ENCODE measurements at places on chromosomes 6 and 20. TPM values are rescaled to one million over a fixed set of nuclear protein-coding genes. Genes with fewer than 3 reads are reported as not detected.

The CST5 gene
- polyA plus RNA-seq, result not detected

The GRIK2 gene
- not detected for polyA plus RNA-seq

The FABP7 gene
- polyA plus RNA-seq, result not detected

The IL17A gene
- polyA plus RNA-seq, result not detected

The SAYSD1 gene
- polyA plus RNA-seq, result 8.0 TPM

The COL19A1 gene
- 4.3 TPM for polyA plus RNA-seq

The CNR1 gene
- 4.5 TPM for polyA plus RNA-seq

The LBP gene
- not detected for polyA plus RNA-seq

The TFAP2A gene
- polyA plus RNA-seq, result 0.36 TPM

The TNF gene
- polyA plus RNA-seq, result 54.6 TPM

The KATNA1 gene
- polyA plus RNA-seq, result 34.1 TPM

The PPDPF gene
- 42.9 TPM for polyA plus RNA-seq

DNA sequence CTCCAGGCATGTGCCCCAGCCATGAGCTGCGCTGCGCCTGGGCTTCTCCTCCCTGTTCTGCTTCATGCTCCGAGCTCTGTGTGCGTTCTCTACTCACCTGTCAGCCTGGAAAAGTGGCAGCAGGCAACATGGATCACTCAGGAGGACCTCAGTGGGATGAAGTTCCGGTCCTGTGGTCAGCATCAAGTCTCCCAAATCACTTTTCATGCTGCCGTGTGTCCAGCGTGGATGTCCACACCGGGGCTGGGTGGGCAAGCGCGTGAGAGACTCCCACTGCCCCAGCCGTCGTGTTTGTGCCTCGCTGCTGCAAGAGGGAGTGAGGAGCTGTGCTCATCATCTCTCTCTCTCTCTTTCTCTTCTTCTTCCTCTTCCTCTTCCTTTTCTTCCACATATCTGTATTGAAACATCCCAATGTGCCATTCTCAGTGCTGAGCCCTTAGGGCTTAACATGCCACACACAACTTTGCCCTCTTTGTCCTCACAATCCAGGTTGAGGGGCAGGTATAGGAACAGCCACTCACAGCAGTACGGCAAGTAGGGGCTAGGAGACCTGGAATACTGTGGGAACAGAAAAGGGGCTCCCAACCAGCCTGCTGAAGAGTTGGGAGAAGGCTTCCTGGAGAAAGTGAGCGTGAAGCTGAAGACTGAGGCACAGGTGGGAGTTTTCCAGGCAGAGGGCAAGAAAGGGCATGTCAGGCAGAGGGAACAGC, 3.8 kb upstream of the PDYN start:
- no peak for DNase-seq

GRCh38 chr6:149043476-149044130, 273.9 kb upstream of the TAB2 start:
- DNase-seq, result no peak

- DNase-seq, result no peak
Measured at GRCh38 chr6:141398949-141399348, 733.8 kb upstream of the GJE1 start.

GRCh38 chr6:78533426-78533825, 333.9 kb upstream of the IRAK1BP1 start:
- no peak for DNase-seq

DNA sequence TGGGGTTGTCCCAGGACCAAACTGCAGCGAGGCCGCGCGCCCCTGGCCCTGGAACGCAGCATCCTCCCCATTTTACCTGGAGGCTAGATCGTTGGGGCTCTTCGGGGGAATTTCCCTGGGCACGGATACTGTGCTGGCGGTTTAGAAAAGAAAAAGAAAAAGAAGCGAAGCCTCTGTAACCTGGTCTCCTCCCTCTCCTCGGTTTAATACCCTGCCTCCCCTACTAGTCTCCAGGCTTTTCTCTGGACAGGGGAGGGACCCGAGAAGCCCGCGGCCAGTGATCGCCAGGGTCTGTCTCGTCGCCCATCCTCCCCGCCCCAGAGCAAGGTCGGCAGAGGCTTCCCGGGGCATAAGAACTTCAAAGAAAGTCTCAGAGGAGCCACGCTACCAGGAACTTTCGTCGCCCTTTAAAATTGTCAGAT, 6.1 kb upstream of the LAMP5 start:
- DNase-seq, result no peak

DNA sequence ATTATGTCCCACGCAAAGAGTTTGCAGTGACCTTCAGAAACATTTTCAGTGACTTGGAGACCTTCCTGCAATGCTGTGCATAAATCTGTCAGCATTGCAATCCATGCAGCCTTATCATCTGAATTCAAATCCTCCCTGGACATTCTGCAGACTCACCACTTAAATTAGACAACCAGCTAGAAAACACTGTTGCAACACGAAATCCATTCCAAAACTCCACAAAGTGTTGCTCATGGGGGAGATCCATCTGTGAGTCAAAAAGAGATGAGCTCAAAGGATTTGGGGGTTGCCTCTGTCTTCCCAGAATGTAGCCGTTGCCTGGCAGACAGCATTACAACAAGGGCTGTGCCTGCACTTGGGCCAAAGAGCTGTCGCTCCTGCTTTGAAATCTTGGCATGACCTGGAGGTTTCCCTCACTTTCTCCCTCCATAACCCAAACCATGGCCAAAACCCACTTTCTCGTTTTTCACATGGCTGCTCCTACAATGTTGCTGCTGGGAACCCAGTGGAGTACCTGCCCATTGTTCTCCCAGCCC, 163.5 kb upstream of the CDYL start:
- no peak for DNase-seq

DNA sequence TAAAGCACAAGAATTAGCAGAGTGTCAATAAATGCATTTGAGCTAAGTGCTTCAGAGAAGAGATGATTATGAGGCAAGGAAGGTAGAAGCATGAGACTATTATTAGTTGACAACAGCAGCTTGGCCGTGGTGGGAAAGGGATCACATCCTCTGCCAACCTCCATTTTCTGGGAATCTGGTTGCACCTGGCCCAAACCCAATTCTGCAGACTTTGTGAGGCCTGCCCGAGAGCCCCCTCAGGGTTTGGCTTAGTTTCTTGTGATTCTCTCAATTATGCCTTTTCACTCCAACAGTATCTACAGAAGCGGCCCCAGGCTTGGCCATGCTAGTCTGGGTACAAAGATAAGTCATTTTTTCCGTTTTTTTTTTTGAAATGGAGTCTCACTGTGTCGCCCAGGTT, 111.0 kb upstream of the B3GAT2 start:
- DNase-seq, result no peak

DNA sequence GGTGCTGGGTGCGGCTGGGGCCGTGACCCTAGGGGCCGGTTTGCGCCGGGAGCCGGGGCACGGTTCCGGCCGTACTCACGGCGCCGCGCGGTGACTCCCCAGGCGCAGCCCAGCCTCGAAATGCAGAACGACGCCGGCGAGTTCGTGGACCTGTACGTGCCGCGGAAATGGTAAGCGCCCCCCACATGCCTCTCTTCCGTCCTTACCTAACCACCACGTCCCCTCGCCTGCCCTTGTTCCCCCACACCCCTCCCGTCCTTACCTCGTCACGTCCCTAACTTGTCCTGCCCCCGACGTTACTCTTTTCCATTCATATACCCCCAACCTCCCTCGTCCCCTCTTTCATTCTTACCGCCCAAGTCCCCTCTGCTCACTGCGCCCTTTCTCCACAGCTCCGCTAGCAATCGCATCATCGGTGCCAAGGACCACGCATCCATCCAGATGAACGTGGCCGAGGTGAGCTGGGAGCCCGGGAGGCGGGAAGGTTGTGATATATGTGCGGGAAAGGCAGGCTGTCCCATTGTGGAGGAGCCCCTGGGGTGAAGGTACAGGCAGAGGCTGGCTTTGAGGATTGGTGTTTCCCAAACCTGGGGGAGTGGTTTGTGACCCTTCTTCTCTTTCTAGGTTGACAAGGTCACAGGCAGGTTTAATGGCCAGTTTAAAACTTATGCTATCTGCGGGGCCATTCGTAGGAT, 463 bp downstream of the RPS21 start:
- DNase-seq, result no peak

DNA sequence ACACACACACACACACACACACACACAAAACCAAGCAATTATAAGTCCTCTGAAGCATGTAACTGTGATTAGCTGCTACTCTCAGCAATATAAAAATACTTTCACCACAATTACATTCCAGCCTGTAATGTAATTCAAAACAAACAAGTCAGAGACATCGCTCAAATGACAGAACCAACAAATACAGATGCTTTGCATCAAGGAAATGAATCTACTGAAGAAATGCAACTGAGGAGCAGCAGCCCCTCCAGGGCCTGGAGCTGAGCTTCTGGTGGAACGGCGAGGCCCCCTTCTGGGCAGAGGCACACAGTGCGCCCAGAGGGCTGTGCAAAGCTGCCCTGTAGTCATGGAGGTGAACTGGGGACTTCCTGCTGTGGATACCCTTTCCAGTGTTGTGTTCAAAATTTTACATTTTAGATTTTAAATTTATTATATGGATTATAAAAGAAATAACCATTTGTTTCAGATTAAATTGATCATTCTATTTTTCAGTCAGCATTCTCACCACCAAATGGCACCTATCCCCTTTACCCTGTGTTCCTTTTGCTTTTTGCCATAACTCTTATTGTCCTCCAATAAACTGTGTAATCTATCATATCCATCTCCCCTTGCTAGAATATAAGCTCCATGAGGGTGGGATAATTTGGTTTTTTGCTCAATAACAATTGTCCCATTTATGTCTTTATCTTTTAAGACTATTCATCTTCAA, 23.2 kb downstream of the ADAT2 start:
- no peak for DNase-seq

DNA sequence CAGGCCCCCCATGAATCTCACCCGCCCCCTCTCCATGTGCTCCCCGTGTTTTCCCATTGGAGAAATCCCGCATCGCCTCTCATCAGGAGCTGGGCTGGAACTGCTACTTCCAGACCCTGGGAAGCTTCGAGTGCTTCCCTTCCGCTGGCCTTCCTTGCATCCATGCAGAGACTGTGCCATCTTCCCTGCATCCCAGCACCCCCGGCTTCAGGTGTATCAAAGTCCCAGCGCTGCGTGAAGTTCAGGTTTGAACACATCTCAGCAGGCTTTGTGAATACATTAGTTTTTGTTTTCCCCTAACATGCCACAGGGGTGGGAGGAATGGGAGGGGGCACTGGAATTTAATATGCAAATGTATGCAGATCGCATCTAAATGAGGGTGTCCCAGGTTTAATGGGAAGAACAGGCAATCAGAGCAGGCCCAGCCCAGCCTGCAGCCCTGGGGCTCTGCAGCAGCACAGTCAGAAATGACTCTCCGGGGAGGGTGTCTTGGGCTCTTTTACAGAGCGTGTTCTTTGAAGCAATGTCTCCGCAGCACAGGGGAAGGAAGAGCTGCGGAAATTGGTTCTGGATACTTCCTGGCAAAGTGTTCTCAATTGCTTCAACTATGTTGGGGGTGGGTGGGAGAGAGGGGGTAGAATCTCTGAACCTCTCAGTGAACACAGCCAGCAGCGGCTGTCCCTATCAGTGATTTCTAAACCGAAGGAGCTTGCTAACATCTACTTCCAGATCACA, 8.3 kb upstream of the MMP9 start:
- no peak for DNase-seq

DNA sequence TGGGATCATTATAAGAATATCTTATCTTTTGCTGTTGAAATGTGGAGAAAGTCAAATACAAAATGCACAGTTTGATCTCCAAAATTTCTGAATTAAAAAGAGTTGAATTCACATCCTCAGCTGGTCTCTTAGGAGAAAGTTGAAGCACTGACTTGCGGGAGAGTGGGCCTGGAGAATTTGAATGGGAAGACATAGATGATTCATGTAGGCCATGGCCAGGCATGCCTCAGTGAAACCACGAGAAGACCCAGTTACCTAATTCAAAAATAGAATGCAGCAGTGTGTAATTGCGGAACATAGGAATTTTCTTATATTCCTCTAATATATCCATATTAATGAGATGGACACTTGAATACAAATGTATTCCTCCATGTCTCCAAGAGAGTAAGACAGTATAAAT, 53.0 kb upstream of the DTNBP1 start:
- DNase-seq, result no peak

DNA sequence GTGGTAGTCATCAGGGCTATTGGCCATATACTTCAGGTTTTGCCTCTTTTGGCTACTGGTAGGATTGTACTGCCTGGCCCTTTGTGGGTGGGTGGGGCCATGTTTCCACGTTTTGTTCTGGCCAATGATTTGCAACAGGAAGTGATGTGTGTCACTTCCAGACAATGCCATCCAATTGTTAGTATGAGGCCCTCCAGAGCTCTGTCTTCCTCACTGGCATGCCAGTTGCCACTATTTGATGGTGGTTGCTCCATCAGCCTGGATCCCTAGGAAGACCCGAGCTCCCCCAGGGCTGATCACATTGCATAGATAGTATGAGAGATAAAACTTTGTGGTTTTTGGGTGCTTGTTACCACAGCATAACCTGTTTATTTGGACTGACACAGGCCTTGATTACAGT, 7.7 kb upstream of the LRRN4 start:
- no peak for DNase-seq

GRCh38 chr6:3163248-3163594, 5.9 kb upstream of the TUBB2A start:
- DNase-seq, result no peak

GRCh38 chr6:148803979-148804378, 57.1 kb downstream of the UST start:
- no peak for DNase-seq

- DNase-seq, result no peak
Measured at GRCh38 chr6:25035512-25036435, 100.0 kb upstream of the RIPOR2 start.

- DNase-seq, result no peak
Measured at GRCh38 chr6:128327890-128328289, 192.5 kb downstream of the PTPRK start.

- DNase-seq, result no peak
Measured at GRCh38 chr6:147642458-147642857, 134.0 kb downstream of the SAMD5 start.

GRCh38 chr20:309841-310644, 12.7 kb downstream of the ZCCHC3 start:
- no peak for DNase-seq

DNA sequence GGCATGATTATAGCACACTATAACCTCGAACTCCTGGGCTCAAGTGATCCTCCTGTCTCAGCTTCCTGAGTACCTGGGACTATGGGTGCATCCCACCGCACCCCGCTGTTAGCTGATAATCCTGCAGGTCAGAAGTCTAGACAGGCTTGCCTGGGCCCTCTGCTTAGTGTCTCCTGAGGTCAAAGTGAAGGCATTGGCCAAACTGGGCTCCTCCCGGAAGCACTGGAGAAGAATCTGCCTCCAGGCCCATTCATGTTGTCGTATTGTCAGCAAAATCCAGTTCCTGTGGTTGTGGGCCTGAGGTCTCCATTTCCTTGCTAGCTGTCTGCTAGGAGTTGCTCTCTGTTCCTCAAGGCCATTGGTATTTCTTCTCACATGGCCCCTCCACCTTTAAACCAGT, 6.3 kb upstream of the MROH8 start:
- no peak for DNase-seq

- DNase-seq, result no peak
Measured at GRCh38 chr20:33444797-33445560, 1.4 kb upstream of the SNTA1 start.

GRCh38 chr6:130425537-130425936, 59.7 kb downstream of the TMEM200A start:
- DNase-seq, result no peak

DNA sequence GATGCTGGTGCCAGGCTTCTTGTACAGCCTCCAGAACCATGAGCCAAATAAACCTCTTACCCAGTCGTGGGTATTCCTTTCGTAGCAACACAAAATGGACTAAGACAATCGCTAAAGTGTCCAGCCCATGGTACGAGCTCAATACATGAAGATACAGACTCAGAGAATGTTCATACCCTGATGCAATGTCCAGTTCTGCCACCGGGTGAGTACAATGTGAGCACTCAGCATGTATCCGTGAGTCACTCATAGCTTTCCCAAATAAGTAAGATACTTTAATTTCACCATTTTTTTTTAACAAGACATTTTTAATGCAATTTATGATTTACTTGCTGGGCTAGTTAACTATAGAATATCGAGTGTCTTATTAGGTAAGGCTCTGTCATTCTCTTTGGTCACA, 26.7 kb upstream of the PDE10A start:
- no peak for DNase-seq

All from GM12878 (cell line).